ENCODE measurements at places on chromosomes 7 and 10.

- no peak for DNase-seq
Observed at GRCh38 chr7:139099172-139099947, 10.2 kb downstream of the ZC3HAV1 start.

DNA sequence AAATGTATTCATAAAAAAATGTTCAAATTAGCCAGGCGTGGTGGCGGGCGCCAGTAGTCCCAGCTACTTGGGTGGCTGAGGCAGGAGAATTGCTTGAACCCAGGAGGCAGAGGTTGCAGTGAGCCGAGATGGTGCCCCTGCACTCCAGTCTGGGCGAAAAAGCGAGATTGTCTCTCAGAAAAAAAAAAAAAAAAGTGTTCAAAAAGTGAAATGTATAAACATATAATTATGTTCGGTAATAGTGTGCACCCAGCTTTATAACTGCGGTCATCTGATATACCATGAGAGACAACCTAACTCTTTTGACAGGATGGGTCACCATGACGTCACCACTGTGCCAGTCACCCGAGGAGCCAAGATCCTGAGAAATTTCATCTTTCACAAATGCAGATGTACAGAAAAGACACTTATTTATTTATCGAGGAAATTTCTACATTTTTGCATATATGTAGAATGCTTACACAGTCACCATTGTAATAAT, 594 bp upstream of the RP9 start:
- DNase-seq: no peak

GRCh38 chr10:70626056-70626455, 23.5 kb upstream of the PRF1 start:
- no peak for DNase-seq

DNA sequence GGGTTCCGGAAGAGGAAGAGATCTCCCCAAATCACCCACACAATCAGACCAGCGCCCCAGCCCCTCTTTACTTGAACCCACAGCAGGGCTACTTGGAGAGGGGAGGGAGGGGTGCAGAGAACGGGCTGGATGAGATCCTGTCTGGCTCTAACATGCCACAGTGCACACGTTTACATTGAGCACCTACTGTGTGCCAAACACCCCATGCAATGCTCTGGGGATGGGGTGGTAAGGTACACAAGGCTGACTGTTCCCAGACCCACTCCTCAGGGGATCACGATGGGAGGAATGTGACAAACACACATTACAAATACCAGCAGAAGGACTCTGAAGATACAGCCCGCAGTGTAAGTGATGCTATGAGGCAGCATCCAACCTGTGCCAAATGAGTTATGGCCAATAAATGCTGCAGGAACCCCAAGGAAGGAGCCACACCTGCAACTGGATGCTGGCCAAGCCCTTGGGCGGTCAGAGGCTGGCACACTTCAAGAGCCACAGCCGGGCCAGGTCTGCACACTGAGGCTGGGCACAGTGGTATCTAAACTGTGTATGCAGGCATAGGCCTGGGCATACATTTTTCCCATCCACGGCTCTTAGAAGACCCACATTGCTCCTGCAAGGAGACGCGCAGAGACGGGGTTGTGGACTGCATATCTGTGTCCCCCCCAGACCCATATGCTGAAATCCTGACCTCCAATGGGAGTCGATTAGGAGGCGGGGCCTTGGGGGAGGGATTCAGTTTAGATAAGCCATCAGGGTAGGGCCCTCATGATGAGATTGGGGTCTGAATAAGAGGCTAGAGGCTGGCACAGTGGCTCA, 6.4 kb downstream of the SPOCK2 start:
- no peak for DNase-seq

- DNase-seq: no peak
Observed at GRCh38 chr10:20615395-20615794, 281.7 kb downstream of the NEBL start.

GRCh38 chr7:98617051-98617959, at the start of gene NPTX2:
NPTX2 (plus strand) TSS chr7:98617285; CDS start chr7:98617462, 177 bp downstream.
- DNase-seq: no peak

- DNase-seq: no peak
Observed at GRCh38 chr10:79054203-79055099, 14.3 kb upstream of the ZMIZ1 start.
